ENCODE measurements at places on chromosomes 7 and 10.

DNA sequence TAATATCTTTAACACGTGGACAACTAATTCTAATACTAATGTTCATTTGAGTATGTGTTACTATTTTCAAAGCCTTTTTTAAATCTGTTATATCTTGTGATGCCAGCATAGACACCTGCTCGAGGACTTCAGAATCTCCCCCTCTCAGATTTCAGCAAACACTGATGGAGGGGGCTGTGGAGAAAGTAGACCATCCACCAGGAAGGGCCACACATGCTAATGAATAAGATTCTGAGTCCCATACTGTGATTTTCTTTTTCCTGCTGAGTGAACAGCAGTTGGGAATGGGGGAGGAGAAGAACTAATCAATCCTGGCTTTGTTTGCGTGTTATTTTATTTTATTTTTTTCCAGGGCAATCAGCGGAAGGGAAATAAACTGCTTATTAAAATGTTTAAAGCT is 157.9 kb upstream of the CSTF2T start:
- no peaks in the 10 kb centered on the region for H3K4me1 ChIP-seq
- no peak overlapping the region for H3K4me3 ChIP-seq
- DNase-seq = no peak
- no peaks in the 10 kb centered on the region for H3K27me3 ChIP-seq
- H3K36me3 ChIP-seq = no peaks in the 10 kb centered on the region

GRCh38 chr7:94396596-94396995 is 1.9 kb downstream of the COL1A2 start:
- H3K27me3 ChIP-seq = peaks cover 62% of the 10 kb centered on the region
- DNase-seq = no peak
- no peak overlapping the region for H3K27ac ChIP-seq
- H3K4me1 ChIP-seq = peaks cover 9% of the 10 kb centered on the region
- no peak overlapping the region for H3K4me3 ChIP-seq
- H3K36me3 ChIP-seq = no peaks in the 10 kb centered on the region

- H3K27me3 ChIP-seq = peaks cover 17% of the 10 kb centered on the region
- no peak overlapping the region for H3K27ac ChIP-seq
These were observed 28.1 kb upstream of the CDH23 start for GRCh38 chr10:71368643-71369042.

- no peaks in the 10 kb centered on the region for H3K36me3 ChIP-seq
- H3K27me3 ChIP-seq = no peaks in the 10 kb centered on the region
- no peak for DNase-seq
- H3K27ac ChIP-seq = no peak overlapping the region
- no peak overlapping the region for H3K4me3 ChIP-seq
These were observed 28.8 kb upstream of the ZNF488 start for GRCh38 chr10:47412869-47413268.

DNA sequence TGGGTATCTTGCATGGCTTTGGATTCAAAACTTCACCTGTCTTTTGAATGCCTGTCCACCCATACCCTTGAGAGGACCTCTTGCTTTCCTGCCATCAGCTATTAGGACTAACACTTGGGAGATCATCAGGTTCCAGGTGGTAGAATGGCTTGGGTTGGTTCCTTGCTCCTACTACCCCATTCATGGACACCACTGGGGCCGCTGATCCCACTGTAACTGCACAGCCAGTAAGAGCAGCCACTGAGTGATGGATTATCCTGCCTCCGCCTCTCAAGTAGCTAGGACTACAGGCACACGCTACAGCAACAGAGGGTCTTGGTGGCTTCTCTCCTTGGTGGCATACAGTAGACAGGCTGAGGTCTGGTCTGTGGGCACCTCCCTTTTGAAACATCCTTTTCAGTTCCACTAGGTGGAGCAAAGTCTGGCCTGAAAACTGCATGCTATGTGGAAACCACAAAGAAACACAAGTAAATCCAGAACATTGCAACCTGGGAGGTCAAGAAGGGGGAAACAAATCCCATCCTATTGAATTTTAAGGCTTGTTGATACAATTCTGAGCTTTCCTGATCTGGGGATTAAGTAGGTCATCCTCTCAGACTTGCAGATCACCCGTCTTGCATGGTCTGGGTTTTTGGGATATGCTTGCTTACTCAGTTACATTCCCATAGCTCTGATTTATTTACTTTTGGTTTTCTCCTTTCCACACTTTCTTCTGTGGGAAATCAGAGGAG is 9.4 kb downstream of the WBP1L start:
- no peaks in the 10 kb centered on the region for H3K27me3 ChIP-seq
- H3K36me3 ChIP-seq = peaks cover 13% of the 10 kb centered on the region
- no peak overlapping the region for H3K4me3 ChIP-seq
- DNase-seq = no peak
- no peak overlapping the region for H3K27ac ChIP-seq

DNA sequence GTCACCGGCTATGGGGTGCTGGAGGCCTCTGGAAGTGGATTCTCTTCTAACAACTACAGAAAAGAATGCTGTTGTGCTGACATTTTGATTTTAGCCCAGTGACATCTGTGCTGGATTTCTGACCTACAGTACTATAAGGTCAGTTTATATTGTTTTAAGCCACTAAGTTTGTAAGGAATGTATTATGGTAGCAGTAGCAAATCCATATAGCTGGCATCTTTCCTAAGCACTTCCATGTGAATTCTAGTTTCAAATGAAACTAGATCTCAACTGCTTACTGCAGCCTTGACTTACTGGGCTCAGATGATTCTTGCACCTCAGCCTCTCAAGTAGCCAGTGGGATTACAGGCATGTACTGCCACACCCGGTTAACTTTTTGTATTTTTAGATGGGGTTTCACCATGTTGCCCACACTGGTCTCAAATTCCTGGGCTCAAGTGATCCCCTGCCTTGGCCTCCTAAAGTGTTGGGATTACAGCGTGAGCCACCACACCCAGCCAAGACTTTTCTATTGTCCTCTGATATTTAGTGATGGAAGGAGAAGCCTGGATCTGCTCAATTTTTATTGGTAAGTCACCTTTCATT is 414.0 kb downstream of the PHTF2 start:
- H3K36me3 ChIP-seq = no peaks in the 10 kb centered on the region
- H3K4me1 ChIP-seq = no peaks in the 10 kb centered on the region
- no peak overlapping the region for H3K4me3 ChIP-seq
- no peak overlapping the region for H3K27ac ChIP-seq
- DNase-seq = no peak

DNA sequence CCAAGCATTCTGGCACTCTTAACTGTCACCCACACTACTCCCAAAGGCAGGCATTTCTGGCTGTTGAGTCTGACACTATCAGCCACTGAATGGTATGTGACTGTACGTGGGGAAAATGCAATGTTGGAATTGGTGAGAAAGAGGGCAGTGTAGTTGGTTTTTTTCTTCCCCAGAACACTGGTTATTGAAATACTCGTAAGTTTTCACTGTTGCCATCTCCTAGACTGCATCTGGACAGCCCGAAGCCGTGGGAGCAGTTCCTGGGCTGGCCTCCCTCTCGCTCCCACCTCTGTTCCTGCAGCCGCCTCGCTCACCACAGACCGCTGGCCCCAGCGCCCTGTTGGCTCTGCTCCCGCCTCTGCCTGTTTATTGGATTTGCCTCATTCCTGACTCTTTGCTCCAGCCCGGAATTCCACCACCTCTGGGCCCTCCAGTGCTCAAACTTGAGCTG is 5.7 kb downstream of the PLCE1 start:
- DNase-seq = no peak
- no peak overlapping the region for H3K4me3 ChIP-seq
- H3K36me3 ChIP-seq = peaks cover 1% of the 10 kb centered on the region
- no peak overlapping the region for H3K27ac ChIP-seq

DNA sequence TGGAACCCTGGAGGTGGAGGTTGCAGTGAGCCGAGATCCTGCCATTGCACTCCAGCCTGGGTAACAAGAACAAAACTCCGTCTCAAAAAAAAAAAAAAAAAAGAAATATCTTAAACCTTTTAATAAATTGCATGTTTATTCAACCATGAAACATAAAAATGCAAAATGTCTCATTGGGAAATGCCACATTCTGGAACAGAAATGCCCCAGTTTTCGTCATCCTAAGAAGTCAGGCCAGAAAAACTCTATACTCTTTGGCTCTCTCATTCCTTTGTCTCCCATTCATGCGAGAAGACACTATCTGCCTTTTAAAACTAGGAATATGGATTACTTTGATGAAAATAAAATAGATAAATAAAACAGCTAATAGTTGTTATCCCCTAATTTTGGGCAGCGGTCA is 21.5 kb upstream of the ABLIM1 start:
- no peaks in the 10 kb centered on the region for H3K4me1 ChIP-seq
- no peak overlapping the region for H3K27ac ChIP-seq
- no peaks in the 10 kb centered on the region for H3K36me3 ChIP-seq
- no peak overlapping the region for H3K4me3 ChIP-seq

GRCh38 chr7:69839782-69840181 is 241.5 kb downstream of the AUTS2 start:
- no peaks in the 10 kb centered on the region for H3K36me3 ChIP-seq
- H3K4me1 ChIP-seq = no peaks in the 10 kb centered on the region
- H3K4me3 ChIP-seq = no peak overlapping the region

DNA sequence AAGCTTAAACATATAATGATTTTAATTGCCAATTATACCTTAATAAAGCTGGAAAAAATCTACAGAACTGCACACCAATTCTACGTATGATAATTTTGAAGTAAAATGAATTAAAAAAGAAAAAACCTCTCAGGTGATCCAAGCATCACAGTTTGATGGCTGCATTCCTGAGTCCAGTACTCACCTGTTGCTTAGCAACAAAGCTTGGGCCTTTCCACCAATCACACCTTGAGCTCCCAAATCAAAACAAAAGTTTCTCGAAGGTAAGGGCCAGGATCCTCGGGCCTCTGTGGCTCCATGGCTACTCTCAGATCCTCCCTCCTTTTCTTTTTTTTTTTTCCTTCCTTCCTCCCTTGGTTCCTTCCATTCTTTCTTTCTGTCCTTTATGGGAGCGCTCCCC is 137.2 kb upstream of the PCBD1 start:
- H3K4me3 ChIP-seq = no peak overlapping the region
- no peaks in the 10 kb centered on the region for H3K36me3 ChIP-seq
- no peaks in the 10 kb centered on the region for H3K4me1 ChIP-seq
- H3K27ac ChIP-seq = no peak overlapping the region

DNA sequence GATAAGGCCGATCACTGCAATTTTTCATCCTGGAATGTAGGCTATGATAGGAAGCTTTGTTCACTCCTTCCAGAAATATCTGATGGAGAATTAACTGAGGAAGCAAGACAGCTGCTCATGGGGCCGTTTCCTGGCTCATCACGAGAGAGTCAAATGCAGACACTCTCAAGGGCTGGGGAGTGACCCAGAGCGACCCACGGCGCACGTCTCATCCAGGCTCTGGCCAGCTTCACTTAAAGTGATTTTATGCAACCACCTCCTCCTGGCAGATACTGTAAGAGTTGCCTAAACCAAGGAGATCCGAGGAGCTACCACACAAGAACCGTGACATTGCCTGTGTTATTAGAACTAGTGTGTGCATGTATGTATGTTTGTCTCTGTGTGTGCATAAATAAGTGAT is 530.8 kb downstream of the TCERG1L start:
- H3K27me3 ChIP-seq = no peaks in the 10 kb centered on the region
- H3K4me1 ChIP-seq = no peaks in the 10 kb centered on the region
- H3K4me3 ChIP-seq = no peak overlapping the region
- DNase-seq = no peak
- H3K36me3 ChIP-seq = no peaks in the 10 kb centered on the region

- no peaks in the 10 kb centered on the region for H3K4me1 ChIP-seq
- H3K27me3 ChIP-seq = peaks cover 49% of the 10 kb centered on the region
- no peak overlapping the region for H3K27ac ChIP-seq
- no peak overlapping the region for H3K4me3 ChIP-seq
These were observed 437.9 kb downstream of the SDK1 start for GRCh38 chr7:3738964-3739363.

GRCh38 chr7:26449175-26450165 is 157.8 kb downstream of the SNX10 start:
- peaks cover 52% of the 10 kb centered on the region for H3K27me3 ChIP-seq
- no peak for DNase-seq
- H3K27ac ChIP-seq = no peak overlapping the region
- H3K4me1 ChIP-seq = no peaks in the 10 kb centered on the region

- H3K4me3 ChIP-seq = no peak overlapping the region
- no peak overlapping the region for H3K27ac ChIP-seq
- DNase-seq = no peak
These were observed 20.9 kb upstream of the PPIA start for GRCh38 chr7:44775383-44776107.

GRCh38 chr7:29254591-29254990 is 60.0 kb downstream of the CHN2 start:
- no peaks in the 10 kb centered on the region for H3K27me3 ChIP-seq
- H3K36me3 ChIP-seq = peaks cover 6% of the 10 kb centered on the region
- H3K27ac ChIP-seq = peak overlapping the region; percentile 1
- peaks cover 42% of the 10 kb centered on the region for H3K4me1 ChIP-seq
- no peak for DNase-seq
- H3K4me3 ChIP-seq = no peak overlapping the region

- H3K27ac ChIP-seq = no peak overlapping the region
- H3K4me1 ChIP-seq = no peaks in the 10 kb centered on the region
- peaks cover 30% of the 10 kb centered on the region for H3K27me3 ChIP-seq
These were observed 290.9 kb downstream of the SDK1 start for GRCh38 chr7:3591944-3592343.

DNA sequence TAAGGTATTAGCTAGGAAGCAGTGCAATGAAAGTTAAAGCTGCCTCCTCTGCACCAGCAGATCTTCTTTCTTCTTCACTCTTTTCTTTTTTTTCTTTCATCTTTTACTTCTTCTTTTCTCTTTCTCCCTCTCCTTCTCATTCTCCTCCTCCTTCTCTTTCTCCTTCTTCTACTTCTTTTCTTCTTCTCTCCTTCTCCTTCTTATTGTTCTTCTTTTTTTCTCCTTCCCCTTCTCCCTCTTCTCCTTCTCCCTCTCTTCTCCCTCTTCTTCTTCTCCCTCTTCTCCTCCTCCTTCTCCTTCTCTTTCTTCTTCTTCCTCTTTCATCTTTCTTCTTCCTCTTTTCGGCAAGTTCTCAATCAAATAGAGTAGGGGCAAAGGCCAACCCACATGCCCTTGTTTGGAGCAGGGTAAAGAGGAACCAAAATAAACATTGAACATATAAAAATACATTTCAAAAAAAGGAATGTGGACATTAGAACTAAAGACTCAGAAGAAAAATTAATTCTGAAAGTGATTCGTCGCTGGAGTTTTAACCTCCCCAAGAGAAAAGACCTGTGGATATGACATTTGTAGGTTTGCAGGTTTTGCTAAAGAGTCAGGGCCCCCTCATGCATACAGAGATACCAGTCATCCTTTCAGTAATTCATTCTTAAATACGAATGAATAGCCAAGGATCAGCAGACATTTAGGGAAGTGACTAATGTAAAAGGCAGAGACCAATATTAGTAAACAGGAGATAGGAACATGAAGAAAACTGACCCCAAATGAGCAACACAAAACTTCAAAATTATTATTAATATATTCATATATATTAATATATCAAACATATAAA is 93.0 kb upstream of the RSU1 start:
- H3K36me3 ChIP-seq = peaks cover 6% of the 10 kb centered on the region
- no peak overlapping the region for H3K27ac ChIP-seq
- DNase-seq = no peak
- H3K27me3 ChIP-seq = no peaks in the 10 kb centered on the region
- H3K4me1 ChIP-seq = no peaks in the 10 kb centered on the region

DNA sequence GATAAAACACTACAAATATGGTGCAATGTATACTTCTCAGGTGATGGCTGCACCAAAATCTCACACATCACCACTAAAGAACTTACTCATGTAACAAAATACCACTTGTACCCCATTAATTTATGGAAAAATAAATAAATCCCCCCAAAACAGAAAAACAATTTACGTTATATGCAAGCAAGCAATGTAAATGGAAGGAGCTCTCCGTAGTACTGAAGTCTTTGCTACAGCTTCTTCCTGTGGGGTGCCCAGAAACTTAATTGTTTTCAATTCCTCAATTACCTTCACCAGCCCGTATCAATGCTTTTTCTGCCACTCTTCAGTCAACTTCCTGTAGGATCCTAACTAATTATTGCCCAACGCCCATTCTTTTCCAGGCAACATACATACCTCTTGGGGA is 138.1 kb downstream of the RELN start:
- H3K27me3 ChIP-seq = peaks cover 20% of the 10 kb centered on the region
- no peak overlapping the region for H3K27ac ChIP-seq
- H3K4me1 ChIP-seq = no peaks in the 10 kb centered on the region

All from central memory CD8-positive, alpha-beta T cell (primary cell).